T1000 (cell line): ENCODE measurements at places on chromosomes 1 and 21.
A peak's percentile ranks its signal among the peaks of the same experiment; 100 is the strongest.

- DNase-seq, result peak; percentile 65
These were observed 134.6 kb downstream of the HUNK start for GRCh38 chr21:32007456-32007855.

DNA sequence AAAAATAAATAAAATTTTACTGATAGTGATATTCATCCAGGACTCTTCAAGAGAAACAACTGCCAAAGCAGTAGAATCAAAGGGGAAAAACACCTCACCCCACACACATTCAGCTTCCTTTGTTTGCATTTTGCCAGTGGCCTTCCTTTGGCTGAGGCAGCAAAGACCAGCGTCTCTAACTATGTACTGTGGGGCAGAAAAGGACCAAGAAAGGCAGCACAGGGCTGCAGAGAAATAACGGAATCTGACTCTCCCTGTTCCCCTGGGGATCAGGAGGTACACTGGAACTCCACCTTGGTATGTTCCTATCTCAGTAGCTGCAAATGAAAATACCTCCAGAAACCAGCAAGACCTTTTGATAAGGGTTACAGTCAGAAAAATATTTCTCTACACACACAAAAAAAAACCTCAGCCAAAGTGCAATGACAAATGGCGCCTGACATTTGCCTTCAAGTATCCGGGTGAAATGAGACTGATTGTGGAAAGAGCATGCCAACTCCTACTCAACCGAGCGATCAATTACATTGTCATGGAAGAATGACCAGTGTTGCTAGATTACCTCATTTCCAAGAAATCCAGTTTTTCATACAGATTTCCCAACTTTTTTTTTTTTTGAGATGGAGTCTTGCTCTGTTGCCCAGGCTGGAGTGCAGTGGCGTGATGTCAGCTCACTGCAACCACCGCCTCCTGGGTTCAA, 50.9 kb downstream of the TARBP1 start:
- no peak for DNase-seq

DNA sequence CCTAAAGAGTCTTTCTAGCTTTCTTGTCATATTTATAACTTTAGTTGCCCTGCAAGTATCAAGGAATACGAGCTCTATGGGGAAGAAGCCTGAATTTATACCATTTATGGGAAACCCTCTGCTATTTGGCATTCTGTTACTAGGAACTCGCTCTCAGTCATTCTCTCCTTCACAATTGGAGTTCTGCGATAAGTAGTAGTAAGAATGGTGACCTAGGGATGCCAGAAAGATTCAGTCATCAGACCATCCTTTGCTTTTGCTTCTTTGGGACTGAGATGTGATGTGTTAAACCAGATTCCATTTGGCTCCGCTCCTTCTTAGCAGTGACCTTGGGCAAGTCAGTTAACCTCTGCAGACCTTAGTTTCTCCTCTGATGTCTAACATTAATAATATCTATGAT, 256.5 kb downstream of the FGGY start:
- DNase-seq, result no peak

- no peak for DNase-seq
These were observed 157.8 kb downstream of the VPS13D start for GRCh38 chr1:12387641-12388040.

GRCh38 chr1:3543076-3544039, 68.0 kb downstream of the MEGF6 start:
- DNase-seq, result peak; percentile 86

- DNase-seq, result no peak
These were observed 197.7 kb downstream of the SMYD3 start for GRCh38 chr1:246309247-246309884.

DNA sequence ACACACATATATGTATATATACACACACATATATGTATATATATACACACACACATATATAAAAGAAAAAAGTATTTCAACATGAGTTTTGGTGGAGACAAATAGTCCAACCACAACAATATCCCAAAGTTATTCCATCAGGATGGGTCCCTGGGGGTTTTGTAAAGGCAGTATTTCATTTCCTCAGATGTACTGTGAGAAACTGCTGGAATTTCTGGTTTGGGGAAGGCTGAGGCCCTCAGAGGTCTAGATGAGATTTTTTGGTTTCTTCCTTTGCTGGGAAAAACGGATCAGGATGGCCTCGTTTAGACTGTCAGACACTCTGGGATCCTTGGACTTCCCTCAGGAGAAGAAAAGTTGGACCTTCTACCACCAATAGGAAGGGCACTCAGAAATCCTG, 36.5 kb upstream of the TENT5B start:
- DNase-seq, result no peak

DNA sequence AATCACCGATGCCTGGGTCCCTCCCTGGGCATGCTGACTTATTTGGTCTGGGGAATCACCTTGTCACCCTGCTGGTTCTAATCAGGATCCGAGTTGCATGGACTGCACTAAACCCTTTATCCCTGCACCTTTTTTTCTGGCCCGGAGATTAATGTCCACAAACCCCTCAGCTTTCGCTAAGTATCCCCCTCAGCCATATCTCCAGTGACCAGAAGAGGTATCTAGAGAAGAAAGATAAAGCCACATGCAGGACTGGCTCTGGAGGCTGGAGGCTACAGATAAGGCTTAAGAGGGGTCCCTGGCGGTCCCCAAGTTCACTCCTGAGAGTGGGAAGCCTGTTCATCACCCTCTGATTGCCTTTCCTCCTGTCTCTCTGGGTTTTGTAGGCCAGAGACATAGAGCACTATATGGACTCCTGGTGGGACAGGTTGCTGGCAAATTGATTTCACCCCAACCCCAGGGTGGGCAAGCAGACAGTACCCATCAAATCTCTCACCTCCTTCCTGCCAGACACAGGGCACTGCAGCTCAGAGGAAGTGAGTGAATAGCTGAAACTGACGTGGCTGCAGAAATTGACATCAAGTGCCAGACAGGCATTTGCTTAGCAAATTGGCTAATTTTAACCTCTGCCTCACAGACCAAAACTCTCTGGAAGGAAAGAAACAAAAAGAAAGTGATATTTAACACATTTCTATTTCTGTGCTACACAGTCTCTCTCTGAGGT, 38.8 kb downstream of the HMGB4 start:
- no peak for DNase-seq

DNA sequence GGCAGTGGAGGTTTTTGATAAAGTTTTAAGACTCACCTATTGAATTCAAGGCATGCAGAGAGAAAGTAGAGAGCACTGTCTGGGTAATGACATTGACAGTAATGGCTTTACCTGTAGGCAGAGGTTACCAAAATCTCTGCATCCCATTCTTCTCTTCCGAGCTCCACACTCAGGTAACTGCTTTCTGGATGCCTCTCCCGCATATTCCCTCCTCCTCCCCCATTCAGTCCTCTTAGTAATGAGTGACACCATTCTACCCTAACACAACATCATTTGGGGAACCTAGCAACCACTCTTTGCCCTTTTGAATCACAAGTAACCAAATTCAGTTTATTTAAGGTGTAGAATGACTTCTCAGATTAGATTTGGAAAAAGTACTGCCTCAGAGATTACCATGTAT, 56.5 kb downstream of the DYRK1A start:
- no peak for DNase-seq

DNA sequence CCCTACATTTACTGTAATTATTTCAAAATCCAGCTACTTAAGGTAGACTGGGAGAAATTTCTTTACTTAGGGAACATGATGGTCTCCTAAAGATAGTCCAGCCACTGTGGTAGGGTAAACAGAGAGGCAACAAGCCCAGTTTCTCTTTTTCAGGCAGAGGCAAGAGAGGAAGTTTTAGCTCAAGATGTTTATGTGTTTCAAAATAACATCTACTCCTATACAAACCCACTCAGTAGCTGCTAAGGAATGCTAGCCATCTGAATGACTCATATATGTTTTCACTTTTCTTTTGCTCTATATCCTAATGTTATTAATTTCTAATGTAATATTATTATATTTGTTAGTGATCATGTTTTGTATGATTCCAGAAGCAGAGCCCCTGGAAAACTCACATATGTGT, 856.6 kb downstream of the PLA2G4A start:
- DNase-seq, result no peak

DNA sequence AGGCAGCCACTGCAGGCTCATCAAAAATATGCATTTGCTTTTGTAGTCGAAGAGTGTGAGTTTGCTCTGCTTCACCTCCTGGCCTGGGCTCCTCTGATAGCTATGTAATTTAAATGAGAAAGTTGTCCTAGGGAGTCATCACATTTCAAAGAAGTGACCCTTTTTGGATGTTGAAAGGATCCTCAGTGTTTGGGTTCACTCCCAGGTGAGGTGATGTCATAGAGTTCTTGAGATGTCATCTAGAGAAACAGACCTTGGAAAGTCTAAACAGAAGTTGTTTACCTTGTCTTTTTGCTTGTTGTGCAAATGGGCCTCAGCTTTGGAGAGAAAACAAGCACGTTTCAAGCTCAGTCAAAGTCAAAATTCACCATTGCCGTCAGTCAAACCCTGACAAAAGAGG, 92.0 kb upstream of the BARHL2 start:
- no peak for DNase-seq

DNA sequence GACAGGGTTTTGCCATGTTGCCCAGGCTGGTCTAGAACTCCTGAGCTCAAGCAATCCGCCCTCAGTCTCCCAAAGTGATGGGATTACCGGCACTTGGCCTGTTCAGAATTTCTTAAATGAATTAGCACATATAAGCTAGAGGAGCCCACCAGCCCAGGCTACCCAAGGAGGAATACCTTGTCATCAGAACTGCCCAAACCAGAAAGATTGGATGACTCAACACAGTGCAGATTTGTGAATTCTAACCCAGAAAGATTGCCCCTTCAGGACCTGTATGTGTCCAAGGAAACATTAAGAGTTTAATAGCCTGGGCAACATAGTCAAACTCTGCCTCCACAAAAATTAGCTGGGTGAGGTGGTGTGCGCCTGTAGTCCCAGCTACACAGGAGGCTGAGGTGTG, 14.0 kb upstream of the LIN9 start:
- DNase-seq, result no peak

GRCh38 chr21:35465741-35466140, 416.6 kb upstream of the RUNX1 start:
- DNase-seq, result no peak

GRCh38 chr1:168483539-168483938, 60.3 kb downstream of the XCL2 start:
- no peak for DNase-seq

- no peak for DNase-seq
These were observed 12.8 kb downstream of the TRNAU1AP start for GRCh38 chr1:28565726-28566125.

DNA sequence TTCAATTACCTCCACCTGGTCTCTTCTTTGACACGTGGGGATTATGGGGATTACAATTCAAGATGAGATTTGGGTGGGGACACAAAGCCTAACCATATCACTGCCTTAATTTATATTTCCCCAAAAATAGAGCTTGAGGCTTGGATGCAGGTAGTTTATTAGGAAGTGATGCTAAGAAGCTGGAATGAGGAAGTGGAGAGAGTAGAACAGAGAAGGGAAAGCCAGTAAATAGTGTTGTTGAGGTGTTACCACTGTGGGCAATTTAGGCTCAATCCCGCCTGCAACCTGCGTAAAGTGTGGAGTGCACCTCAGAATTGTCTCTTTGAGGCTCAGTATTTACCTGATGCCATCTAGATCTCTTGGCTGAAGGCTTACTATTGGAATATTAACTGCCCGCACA, 4.9 kb upstream of the DOCK7 start:
- no peak for DNase-seq

GRCh38 chr1:7752512-7753417, 18.3 kb upstream of the VAMP3 start:
- peak; percentile 43 for DNase-seq
